ENCODE measurements at places on chromosomes 7 and 10. TPM values are rescaled to one million over a fixed set of nuclear protein-coding genes. Genes with fewer than 3 reads are reported as not detected.

DNA sequence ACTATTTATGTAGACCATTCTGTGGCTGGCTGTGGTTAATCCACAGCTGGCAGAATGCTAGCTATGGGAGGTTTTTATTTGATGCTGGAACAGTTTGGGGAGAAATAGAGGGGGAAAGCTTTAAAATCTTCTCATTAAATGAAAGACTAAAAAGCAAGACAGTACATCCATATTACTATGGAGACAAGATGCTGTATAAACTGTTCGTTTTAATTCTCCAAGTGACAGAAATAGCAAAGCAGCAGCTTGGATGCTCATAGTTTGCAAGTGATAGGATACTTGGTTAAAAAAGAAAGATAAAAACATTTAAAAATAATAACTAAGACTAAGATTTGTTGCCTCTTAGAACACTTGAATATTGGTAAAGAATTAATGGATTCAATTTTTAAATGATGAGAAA lies 304.9 kb upstream of the KAT6B start:
- no peak for DNase-seq
- H3K4me1 ChIP-seq, result peaks cover 19% of the 10 kb centered on the region
- H3K4me3 ChIP-seq, result no peak overlapping the region
- H3K27ac ChIP-seq, result no peak overlapping the region
- no peaks in the 10 kb centered on the region for H3K36me3 ChIP-seq
- H3K27me3 ChIP-seq, result no peaks in the 10 kb centered on the region

GRCh38 chr10:127939786-127940330 lies 33.0 kb downstream of the PTPRE start:
- no peak overlapping the region for H3K27ac ChIP-seq
- H3K27me3 ChIP-seq, result no peaks in the 10 kb centered on the region
- no peaks in the 10 kb centered on the region for H3K36me3 ChIP-seq
- peaks cover 25% of the 10 kb centered on the region for H3K4me1 ChIP-seq

Gene BAG3
- total RNA-seq, result 16.8 TPM

- peaks cover 5% of the 10 kb centered on the region for H3K36me3 ChIP-seq
- no peak overlapping the region for H3K4me3 ChIP-seq
- H3K4me1 ChIP-seq, result peaks cover 10% of the 10 kb centered on the region
- H3K27ac ChIP-seq, result no peak overlapping the region
- peaks cover 3% of the 10 kb centered on the region for H3K27me3 ChIP-seq
- peak; percentile 73 for DNase-seq
These were observed 30.8 kb downstream of the PRLHR start for GRCh38 chr10:118564652-118565051.

GRCh38 chr10:22174442-22174841 lies 43.4 kb downstream of the EBLN1 start:
- no peak for DNase-seq
- no peak overlapping the region for H3K27ac ChIP-seq
- no peaks in the 10 kb centered on the region for H3K27me3 ChIP-seq
- no peak overlapping the region for H3K4me3 ChIP-seq
- peaks cover 9% of the 10 kb centered on the region for H3K36me3 ChIP-seq

Measured in WTC11 (cell line).